Activated CD8-positive, alpha-beta memory T cell treated with anti-CD3 and anti-CD28 coated beads, Interleukin-2, amount 10 ng/mL, durations not matched to agents 7 days and 5 days (primary cell): ENCODE measurements at places on chromosomes 3 and 15. TPM values are rescaled to one million over a fixed set of nuclear protein-coding genes. Genes with fewer than 3 reads are reported as not detected.

Gene GYG1
- 74.0 TPM for total RNA-seq

GRCh38 chr3:82114589-82114988 is 353.1 kb upstream of the GBE1 start:
- no peak for DNase-seq
- no peaks in the 10 kb centered on the region for H3K4me1 ChIP-seq
- H3K4me3 ChIP-seq: no peak overlapping the region
- no peaks in the 10 kb centered on the region for H3K27me3 ChIP-seq
- H3K36me3 ChIP-seq: no peaks in the 10 kb centered on the region
- H3K27ac ChIP-seq: no peak overlapping the region

DNA sequence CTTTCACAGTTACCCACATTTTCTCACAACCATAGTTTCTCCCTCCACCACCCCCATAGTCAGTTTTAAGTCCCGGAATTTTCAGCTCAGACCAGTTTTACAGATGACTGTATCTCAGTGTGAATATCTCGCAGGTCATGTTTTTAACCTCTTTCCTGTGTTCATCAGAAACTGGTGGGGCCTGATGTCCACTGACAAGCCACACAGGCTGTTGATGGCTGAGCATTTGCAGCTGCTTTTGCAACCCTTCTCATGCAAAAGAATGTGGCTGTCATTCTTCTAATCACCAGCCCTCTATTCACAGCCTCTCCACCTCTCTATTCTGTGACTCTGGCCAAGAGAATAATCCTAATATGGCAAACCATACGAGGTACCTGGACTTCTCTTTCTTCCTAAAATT is 8.5 kb downstream of the GYG1 start:
- H3K27ac ChIP-seq: peak overlapping the region; percentile 80
- DNase-seq: no peak
- H3K4me1 ChIP-seq: peaks cover 81% of the 10 kb centered on the region
- peak overlapping the region; percentile 49 for H3K4me3 ChIP-seq

DNA sequence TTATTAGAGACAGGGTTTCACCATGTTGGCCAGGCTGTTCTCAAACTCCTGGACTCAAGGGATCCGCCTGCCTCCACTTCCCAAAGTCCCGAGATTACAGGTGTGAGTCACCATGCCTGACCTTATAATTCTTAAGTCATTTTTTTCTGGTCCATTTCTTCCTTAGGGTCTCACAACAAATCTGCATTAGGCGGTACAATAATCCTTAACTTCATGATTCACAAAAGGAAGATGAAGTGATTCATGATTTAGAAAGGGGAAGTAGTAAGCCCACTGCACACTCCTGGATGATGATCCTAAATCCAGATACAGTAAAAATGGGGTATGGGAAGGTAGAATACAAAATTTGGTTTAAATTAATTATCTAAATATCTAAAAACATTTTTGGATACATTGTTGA is 45.0 kb upstream of the TKT start:
- peaks cover 14% of the 10 kb centered on the region for H3K36me3 ChIP-seq
- no peak overlapping the region for H3K27ac ChIP-seq
- no peaks in the 10 kb centered on the region for H3K4me1 ChIP-seq
- H3K4me3 ChIP-seq: no peak overlapping the region
